Left colon (tissue), 2 donors: ENCODE measurements at places on chromosomes 2 and 18.
A peak's percentile ranks its signal among the peaks of the same experiment; 100 is the strongest.

GRCh38 chr2:223082706-223083105 lies 30.7 kb downstream of the KCNE4 start:
- DNase-seq, result no peak

DNA sequence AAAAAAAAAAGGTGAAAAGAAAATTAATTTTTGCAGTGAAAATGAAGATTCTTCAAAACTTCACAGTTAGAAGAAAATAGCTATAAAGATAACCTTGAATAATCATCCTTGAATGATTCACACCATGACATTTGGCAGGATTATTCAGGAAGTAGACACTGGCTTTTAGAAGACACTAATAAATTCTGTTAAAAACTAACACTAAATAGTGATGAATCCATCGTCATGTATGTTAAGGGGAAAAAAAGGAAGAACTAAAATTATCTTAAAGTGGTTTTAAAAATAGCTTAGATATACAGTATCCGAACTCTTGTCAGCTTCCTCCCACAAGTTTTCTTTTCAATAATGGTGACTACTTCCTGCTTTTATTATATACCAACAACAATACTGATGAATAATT lies 10.2 kb downstream of the USP37 start:
- no peak for DNase-seq

DNA sequence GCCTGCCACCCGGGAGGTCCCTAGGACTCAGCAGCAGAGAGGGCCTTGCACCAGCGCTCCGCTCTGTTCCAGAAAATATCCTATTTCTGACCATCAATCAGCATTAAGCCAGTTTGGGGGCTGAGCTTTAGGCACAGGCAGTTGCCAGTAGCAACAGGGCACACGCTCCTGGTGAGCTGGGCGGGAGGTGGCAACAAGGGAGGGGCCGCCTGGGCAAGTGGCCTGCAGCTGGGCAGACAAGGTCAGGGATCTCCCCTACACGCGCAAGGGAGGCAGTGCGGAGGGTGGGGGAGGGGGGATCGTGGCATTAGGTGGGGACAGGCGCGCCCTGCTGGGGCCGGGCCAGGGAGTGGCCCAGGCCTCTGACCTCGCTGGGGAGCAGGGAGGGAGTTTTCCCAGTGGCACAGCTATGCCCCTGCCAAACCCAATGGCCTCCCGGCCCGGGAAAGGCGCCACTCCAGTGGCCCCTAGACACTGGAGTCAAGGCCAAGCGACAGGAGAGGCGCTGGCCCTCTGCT lies 302.8 kb downstream of the NCKAP5 start:
- peak; percentile 33 for DNase-seq

GRCh38 chr2:19675003-19675629 lies 226.7 kb downstream of the TTC32 start:
- no peak for DNase-seq

DNA sequence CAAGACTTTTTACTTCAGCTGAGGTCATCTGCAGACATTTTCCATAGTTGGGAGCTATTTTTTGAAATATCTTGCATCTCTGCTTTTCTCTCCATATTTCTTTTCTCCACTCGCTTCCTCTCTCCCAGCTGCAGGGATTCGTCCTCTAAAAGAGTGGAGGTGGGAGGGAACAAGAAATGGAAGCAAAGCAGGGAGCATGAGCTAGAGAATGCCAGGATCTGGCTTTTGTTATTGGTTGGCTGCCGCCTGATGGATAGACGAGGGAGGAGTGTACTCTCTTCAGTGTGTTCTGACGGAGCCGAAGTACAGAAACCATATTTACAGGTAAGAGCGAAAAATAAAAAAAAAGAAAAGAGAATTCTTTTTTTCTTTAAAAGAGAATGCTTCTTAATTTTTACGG lies at the start of gene CSRNP3:
CSRNP3 (plus strand) TSS at position 282 of the 400 bp plus-strand sequence. CDS start 125,368 bp downstream, outside the sequence.
- peak; percentile 79 for DNase-seq

DNA sequence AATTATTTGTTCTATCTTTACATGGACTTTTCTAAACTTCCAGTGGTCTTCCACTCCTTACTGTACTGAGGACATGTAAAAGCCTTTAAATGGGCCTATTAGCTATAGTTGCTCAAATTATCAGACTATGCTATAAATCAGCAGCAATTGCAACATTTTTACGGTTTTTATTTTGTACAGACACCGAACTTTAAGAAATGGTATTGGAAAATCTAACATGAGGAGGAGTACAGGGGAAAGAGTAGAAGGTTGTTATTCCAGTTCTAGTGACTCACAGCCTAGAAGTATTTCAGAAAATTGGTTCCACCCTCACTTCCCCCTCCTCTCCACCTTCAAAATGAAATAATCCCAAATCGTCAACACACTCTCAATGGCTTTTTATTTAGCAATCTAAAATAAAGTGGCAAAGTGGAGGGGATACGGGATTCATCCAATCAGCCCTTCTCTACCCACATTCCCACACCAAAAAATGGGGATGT lies 1.1 kb downstream of the NCKAP1 start:
- DNase-seq, result no peak

GRCh38 chr2:144681389-144681788 lies 161.5 kb upstream of the ZEB2 start:
- DNase-seq, result no peak

DNA sequence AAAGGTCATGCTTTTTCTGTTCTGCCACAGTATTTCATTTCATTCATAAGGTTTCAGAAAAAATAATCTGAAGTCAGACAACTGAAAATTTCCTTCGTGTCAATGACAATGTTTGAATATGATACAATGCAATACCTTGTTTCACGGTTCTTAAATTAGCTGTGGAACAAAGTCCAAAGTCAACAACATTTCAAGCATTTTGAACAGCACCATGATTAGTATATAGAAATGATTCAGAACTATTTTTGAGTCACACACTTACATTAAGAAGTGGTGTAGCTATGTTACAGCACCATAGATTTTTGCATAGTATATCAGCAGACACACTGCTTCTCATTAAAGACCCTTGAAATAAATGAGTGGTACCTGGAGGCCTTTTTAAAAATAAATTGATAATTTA lies 178.3 kb upstream of the DSEL start:
- DNase-seq, result no peak

GRCh38 chr2:187500585-187501359 lies 52.7 kb upstream of the CALCRL start:
- DNase-seq, result no peak

GRCh38 chr2:128369108-128369555 lies 50.5 kb upstream of the HS6ST1 start:
- DNase-seq, result no peak

DNA sequence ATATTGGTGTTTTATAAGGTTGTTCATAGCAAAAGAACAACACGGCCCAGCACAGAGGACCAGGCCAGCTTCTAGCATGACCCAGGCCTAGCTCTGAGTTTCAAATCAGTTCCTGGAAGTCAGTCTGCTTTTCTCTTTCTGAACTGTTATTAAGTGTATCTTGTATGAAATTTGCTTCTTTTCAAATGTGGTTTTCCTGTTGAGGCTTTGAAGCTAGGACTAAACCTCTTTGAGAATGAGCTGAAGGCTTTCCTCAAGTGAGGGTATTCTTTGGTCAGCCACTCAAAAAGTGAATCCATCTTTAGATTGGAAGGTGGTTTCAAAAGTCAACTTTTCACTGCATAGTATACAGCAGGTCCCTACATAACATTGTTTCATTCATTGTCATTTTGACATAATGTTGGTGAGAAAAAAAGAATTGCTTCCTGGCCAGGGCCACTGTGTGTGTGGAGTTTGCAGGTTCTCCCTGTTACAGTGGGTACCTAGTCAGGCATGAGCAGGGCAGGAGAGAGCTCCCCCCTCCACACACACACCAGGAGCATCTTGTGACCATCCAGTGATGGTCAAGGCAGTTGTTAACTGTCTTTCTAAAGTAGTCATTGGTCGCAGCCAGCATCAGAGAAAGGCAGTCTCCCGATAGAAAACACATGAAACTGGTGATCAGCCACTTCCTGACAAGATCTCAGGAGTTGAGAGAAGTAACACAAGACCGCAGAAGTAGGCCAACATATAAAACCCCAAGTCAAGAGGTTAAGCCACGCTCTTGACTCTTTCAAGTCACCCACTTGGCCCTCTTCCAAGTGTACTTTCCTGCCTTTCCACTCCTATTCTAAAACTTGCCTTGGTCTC lies 6.7 kb upstream of the ACAA2 start:
- DNase-seq, result no peak

- DNase-seq, result no peak
Measured at GRCh38 chr2:105313877-105314276, 15.7 kb downstream of the TGFBRAP1 start.

- peak; percentile 17 for DNase-seq
Measured at GRCh38 chr18:3619222-3619621, 169.2 kb downstream of the TGIF1 start.
